Activated CD8-positive, alpha-beta T cell treated with anti-CD3 and anti-CD28 coated beads, Interleukin-2, amount 10 ng/mL, durations not matched to agents 7 days and 5 days (primary cell): ENCODE measurements at places on chromosomes 2 and 18.

DNA sequence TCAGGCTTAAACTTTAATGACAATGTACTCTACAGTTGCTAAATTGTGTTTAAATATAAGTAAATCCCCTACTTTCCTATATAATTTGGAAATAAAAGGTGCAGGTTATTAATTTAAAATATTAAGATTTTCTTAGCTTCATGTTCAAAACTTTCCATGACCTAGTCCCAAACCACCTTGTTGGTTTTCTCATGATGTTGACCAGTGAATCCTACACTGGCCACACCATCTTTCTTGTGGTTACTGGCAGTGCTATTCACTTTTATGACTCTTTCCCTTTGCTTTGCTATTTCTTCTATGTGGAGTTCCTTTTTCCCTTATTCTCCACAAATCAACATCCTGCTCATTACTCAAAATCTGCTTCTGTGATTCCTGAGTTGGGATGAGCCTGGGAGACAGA, 138.6 kb upstream of the NDUFV2 start:
- DNase-seq, result no peak

DNA sequence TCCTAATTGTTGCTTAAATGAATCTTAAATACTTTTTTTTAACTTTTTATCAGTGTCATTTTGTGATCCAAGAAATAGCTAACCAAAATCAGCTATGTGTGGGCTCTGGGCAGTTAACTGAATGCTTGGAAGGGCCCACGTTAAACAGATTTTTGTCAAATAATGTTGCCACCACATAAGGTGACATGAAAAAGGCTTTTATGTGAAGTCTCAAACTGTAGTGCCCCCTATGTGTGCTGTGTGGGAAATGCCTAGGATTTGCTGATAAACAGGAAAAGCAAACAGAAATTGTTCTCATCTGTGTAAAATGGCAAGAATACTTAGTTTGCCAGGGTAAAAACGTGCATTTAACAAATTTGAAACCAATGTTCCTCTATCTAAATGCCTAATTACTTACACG, 242.2 kb downstream of the ZNF516 start:
- no peak for DNase-seq

- DNase-seq, result no peak
Observed at GRCh38 chr18:68429841-68430240, 285.1 kb downstream of the TMX3 start.

- no peak for DNase-seq
Observed at GRCh38 chr2:2655453-2656114, 324.5 kb upstream of the MYT1L start.

- no peak for DNase-seq
Observed at GRCh38 chr2:212156088-212156487, 382.5 kb downstream of the ERBB4 start.

- no peak for DNase-seq
Observed at GRCh38 chr18:48882379-48882778, 68.4 kb downstream of the SMAD7 start.

DNA sequence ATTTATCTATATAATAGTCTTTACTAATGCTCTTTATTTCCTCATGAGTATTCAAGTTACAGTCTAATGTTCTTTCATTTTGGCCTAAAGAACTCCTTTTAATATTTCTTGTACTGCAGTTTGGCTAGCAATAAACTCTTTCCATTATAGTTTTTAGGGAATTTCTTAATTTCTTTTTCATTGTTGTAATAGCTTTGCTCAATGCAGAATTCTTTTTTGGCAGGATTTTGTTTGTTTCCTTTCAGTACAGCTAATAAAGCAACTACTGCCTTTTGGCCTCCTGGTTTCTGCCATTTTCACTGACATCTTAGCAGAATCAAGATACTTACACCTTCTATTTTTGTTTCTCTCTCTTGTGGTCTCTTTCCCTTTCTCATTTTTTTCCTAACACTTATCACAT, 390.4 kb upstream of the RGPD4 start:
- no peak for DNase-seq

- no peak for DNase-seq
Observed at GRCh38 chr18:70414315-70414900, 125.6 kb downstream of the SOCS6 start.

GRCh38 chr18:39380186-39380725, 1814.7 kb upstream of the CELF4 start:
- no peak for DNase-seq

GRCh38 chr18:74995419-74995736, 213.6 kb downstream of the PTGR3 start:
- DNase-seq, result no peak

GRCh38 chr2:8421658-8422449, 260.0 kb upstream of the ID2 start:
- no peak for DNase-seq

- no peak for DNase-seq
Observed at GRCh38 chr2:10909050-10909995, 2.4 kb upstream of the KCNF1 start.

DNA sequence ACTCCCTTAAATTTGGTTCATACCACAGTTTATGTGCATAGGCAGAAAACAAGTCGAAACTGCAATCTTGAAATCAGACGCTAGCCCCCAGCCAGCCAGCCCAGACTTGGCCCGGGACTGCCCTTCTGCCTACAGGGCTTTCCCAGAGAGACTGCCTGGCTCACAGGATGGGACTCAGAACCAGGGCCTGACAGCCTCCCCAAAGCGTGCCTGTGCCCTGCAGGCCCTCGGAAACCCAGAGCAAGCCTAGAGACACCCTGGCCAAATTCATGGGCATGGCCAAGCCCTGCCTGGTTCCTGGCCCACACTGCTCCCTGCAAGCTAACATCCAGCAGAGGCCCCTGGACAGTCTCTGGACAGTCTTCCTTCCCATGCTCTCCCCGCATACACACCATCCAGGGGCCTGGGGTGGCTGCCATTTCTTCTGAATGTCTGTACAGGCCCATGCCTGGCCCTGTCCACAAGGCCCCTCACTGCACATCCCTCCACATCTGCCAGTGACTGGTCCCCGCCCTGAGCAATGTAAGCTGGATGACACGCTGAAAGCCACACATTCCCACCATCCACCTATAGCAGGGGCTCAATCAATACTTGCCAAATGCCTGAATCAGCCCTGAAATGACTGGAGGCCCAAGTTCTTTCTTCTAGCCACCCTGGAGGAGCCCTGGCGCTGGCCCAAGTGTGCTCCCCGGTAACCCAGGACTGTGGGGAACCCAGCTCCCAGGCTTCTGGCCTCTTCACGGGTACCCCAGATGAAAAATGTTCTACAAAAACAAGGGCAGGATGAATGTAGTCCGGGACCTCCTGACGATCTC, 73.1 kb downstream of the HDAC4 start:
- DNase-seq, result no peak

DNA sequence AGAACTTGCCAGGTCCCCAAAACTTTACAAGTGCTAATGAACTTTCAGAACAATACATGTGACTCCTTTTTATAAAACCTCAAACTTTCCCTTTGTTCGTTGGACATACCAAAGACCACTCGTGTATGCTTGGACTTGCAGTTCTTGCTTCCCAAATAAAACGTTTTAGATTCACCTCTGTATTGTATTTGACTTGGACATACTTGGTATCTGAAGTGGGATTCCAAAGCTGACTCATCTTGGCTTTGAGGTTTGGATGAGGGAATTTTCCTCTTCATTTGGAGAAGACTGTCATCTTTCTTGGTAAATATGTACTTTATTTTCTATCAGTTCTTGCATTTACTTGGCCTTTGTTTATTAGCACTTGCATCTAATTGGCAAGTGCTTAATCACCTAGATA, 8.0 kb upstream of the CYB5A start:
- no peak for DNase-seq

DNA sequence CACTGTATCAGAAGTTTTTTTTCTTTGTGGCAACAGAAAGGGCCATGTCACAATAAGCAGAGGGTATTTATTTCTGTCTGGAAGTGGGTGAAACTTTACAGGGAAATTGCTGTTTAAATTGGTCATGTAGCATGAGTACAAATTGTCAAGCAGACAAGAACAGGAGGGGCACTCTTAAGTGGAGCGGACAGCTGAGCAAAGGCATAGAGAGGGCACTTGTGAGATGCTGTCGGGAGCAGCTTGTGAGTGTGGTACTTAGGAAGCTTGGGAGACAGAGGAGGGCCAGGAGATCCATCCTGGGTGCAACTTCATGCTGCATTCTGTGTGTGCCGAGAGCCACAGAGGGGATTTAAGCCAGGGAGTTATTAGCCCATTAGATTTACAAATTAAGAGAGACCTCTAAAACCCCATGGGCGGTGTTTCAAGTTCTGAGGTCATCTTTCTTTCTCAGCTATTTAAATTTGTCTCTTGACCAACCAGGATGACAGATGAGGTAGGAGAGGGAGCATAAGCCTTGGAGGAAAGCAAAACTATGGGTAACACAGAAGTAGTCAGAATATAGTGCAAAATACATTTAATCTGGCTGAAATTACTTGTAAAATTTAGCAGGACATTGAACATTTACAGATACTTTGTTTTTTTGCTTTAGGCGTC, 30.4 kb downstream of the INPP4A start:
- no peak for DNase-seq

DNA sequence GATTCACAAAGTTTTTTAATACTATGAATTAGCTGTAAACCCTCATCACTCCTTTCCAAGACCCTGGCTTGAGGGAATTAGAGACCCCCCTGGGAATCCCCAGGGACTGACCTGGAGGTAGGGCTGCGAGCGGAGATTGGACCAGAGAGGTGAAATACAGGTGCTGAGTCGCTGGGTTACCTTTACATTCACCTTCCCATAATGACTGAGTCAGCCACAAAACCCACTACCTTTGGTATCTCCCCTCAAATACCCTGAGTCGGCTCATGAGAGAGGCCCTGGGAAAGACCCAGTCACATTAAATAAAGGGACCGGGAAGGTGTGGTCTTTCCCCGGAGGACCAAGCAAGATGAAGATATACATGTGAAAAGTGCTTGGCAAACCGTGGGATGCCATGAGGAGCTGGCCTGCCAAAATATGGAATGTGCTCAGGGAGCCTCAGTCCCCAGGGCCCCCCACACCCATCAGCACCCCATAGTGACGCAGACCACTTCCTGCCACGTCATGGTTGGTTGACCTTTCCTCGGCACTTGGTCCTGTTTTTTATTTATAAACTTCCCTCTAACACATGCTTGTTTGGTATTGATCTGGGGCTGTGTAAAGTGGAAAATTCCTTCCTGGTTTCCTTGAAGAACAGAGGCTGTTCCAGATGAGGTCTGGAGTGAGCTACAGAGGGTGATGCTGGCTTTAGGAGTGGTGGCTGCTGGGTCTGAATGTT, 51.4 kb downstream of the IL1RL2 start:
- peak; percentile 25 for DNase-seq

DNA sequence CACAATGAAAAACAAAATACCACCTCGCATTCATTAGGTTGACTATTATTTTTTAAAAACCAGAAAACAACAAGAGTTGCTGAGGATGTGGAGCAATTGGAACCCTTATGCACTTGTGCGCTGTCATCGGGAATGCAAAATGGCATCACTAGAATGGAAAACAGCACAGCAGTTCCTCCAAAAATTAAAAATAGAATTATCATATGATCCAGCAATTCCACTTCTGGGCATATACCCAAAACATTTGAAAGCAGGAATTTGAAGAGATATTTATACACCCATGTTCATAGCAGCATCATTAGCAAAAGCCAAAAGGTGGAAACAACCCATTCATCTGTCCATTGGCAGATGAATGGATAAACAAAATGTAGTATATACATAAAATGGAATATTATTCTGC, 11.9 kb upstream of the NMUR1 start:
- no peak for DNase-seq

- no peak for DNase-seq
Observed at GRCh38 chr2:108363024-108363907, 14.5 kb upstream of the SULT1C4 start.

GRCh38 chr2:172323861-172324597, 103.4 kb upstream of the ITGA6 start:
- no peak for DNase-seq

DNA sequence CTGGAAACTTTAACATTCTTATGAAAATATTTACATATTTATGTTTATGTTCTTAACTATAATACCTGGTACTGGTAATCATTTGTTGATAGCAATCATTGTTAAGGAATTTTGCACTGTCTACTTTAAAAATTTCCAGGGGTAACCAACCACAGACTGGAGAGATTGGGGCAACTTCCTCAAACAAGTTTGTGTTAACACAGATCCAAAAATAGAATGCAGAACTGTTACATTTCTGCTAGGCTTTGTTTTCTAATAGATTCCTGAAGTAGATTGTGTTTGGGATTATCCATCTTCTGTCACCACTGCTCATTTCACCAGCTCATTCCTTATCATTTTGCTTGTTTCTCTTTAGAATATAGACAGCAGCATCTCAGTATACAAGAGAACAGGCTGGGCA, 23.7 kb downstream of the RNF125 start:
- no peak for DNase-seq
